ENCODE measurements at places on chromosomes 5 and 9. TPM values are rescaled to one million over a fixed set of nuclear protein-coding genes. Genes with fewer than 3 reads are reported as not detected.

The RNF180 gene
- total RNA-seq: 0.21 TPM

The FOXI1 gene
- not detected for total RNA-seq

The CEMIP2 gene
- total RNA-seq: 41.0 TPM

The HTR1A gene
- total RNA-seq: not detected

DNA sequence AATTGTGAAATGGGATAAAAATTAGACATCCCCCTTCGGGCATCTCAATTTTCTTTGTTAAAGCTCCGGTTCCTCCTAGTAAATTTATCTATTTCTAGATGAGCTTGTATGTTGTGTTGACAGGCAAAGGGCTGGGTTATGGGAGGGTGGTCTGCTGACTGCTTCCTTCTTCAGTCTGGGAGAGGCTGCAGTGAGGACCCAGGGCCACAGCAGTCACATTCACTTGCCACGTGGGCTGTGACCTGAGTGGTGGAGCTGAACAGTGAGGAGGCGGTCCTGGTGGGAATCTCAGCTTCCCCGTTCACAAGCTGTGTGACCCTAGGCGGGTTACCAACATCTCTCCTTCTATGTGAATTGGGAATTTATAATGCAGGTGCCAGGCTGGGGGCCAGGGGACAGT lies 57.5 kb upstream of the RXRA start:
- no peaks in the 10 kb centered on the region for H3K4me1 ChIP-seq
- no peak for DNase-seq
- H3K27me3 ChIP-seq: peaks cover 10% of the 10 kb centered on the region
- H3K27ac ChIP-seq: no peak overlapping the region

GRCh38 chr9:135070198-135070951 lies 17.1 kb upstream of the OLFM1 start:
- no peaks in the 10 kb centered on the region for H3K36me3 ChIP-seq
- no peaks in the 10 kb centered on the region for H3K4me1 ChIP-seq
- H3K27ac ChIP-seq: no peak overlapping the region
- peaks cover 22% of the 10 kb centered on the region for H3K27me3 ChIP-seq
- H3K4me3 ChIP-seq: no peak overlapping the region

GRCh38 chr5:124923131-124923530 lies 176.7 kb upstream of the ZNF608 start:
- no peaks in the 10 kb centered on the region for H3K4me1 ChIP-seq
- no peak for DNase-seq
- H3K4me3 ChIP-seq: no peak overlapping the region
- H3K36me3 ChIP-seq: no peaks in the 10 kb centered on the region
- peaks cover 4% of the 10 kb centered on the region for H3K27me3 ChIP-seq
- no peak overlapping the region for H3K27ac ChIP-seq

DNA sequence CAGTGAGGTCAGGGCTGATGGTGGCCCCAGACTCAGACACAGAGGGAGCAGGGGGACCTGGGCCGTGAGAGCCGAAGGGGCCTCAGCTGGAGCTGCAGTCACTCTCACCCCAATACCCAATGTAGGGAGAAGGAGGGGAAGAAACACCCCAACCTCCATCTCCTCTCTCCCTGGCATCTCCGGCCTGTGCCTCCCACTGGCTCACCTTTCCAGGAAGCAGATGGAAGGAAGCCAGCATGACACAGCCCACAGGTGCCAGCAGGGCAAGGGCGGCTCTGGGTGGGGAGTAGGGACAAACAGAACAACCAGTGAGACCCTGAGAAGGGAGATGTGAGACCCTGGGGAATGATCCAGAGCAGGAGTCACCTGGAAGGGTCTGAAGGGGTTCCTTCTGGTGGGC lies 3.0 kb upstream of the CRB2 start:
- DNase-seq: no peak
- no peaks in the 10 kb centered on the region for H3K36me3 ChIP-seq
- no peak overlapping the region for H3K4me3 ChIP-seq
- no peak overlapping the region for H3K27ac ChIP-seq

DNA sequence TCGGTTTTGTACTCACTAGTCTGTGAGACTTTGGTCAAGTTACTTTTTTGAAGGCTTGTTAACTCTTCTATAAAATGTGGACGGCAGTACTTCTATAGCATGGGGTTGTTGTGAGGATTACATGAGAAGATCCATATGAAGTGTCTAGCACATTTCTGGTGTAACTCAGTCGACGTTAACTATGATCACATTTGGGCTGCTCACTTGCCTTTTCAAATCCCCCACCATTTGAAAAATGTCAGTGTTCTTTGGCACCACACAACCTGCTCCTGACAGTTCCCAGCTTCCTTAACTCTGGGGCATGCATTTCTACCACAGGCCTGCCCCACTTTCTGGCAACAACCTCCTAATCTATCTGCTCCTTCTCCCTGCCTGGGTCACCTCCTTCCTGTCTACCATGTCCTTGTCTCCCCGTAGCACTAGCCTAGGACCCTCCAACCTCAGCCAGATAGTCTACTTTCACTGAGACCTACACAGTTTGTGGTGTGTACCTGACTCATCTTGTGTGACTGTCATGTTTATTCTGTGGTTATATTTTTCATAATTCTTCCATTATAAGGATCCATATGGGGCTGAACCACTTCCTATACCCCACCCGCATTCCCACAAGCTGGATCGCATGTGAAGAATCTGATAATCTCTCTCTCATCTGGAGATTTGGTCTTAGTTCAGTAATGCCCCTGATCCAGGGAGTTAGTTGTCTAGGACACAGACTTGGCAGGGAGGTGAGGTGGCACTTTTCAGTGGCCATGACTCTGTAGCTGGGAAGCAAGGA lies 30.2 kb upstream of the BASP1 start:
- peaks cover 5% of the 10 kb centered on the region for H3K27me3 ChIP-seq
- DNase-seq: no peak
- no peaks in the 10 kb centered on the region for H3K36me3 ChIP-seq

DNA sequence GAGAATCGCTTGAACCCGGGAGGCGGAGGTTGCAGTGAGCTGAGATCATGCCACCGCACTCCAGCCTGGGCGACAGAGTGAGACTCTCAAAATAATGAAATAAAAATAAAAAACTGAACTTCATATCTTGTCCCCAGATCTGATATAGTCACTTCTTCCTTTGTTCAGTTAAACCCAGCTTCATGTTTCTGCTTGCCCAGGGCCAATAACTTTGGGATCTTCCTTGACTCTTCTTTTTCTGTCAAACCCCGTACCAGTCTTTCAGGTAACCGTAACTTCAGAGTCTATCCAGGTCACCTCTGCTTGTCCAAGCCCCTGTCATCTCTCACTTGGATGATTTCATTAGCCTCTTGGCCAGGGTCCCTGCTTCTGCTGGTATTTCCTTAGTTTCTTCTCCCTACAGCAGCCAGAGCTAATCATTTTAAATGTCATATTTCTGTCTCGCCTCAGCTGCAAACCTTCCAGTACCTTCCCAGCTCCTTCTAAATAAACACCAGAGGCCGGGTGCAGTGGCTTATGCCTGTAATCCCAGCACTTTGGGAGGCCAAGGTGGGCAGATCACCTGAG lies 19.7 kb upstream of the ABL1 start:
- no peak for DNase-seq
- H3K36me3 ChIP-seq: peaks cover 2% of the 10 kb centered on the region
- peaks cover 12% of the 10 kb centered on the region for H3K4me1 ChIP-seq
- H3K27ac ChIP-seq: no peak overlapping the region

DNA sequence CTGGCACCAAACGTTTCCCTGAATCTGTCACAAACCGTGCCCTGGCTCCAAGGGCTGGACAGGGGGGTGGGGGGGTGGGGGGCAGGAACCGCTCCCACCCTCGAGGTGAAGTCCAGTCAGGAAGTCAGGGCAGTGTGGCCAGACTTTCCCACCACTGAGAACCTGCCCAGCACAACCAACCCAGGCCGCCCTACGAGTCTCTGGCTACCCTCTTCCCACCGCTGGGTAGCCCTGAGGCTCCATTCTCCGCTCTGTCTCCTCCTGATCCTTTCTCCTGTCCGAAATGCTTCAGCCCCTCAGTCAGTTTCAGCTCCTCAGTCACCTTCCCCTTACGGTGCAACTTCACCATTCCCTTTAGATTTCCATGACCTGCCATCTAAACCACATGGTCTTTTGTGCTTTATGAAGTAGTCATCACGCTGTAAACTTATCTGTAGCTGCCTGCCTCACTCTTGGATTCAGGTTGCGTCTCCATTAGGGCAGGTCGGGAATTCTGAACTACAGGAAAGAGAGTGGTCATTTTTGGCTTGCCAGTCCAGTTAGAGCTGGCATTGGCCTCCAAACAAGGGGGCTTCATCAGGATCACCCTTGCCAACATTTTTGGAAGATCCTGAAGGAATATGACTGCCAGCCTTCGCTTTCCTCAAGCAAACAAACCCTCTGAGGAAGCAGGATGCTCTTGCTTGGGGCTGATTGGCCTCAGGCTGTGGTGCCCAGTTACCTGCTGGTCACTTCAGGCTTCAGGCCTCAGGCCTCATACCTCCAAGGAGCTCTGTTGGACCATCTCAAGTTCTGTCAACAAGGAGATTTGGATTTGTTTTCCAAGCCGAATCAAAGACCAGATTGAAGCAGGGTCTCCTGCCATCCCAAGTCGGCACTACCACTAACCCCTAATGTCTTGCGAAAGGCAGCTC lies 794 bp upstream of the DCAF12 start:
- peak overlapping the region; percentile 98 for H3K27ac ChIP-seq
- peak overlapping the region; percentile 95 for H3K4me3 ChIP-seq
- H3K4me1 ChIP-seq: peaks cover 35% of the 10 kb centered on the region
- peaks cover 22% of the 10 kb centered on the region for H3K36me3 ChIP-seq

Measured in activated CD4-positive, alpha-beta T cell treated with anti-CD3 and anti-CD28 coated beads for 36 hours (primary cell).